ENCODE measurements at places on chromosomes 12 and 14.

DNA sequence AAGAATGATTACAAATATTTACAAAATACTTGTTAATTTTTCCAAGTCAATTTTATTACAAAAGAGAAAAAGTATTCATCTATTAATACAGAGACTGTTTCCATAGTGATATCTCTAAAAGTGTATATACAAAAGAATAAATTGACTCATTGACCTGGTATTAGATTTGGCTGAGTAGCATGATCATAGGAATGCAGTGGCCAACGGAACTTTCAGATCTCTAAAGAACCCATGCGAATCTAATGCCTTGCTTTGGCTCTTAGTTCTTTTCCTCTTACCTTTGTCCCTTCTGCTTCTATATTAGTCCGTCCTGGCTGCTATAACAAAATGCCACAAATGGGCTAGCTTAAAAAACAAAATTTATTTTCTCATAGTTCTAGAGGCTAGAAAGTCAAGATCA lies 717.8 kb downstream of the TMTC2 start:
- no peak for DNase-seq

GRCh38 chr12:91851741-91852477 lies 293.7 kb downstream of the BTG1 start:
- no peak for DNase-seq

DNA sequence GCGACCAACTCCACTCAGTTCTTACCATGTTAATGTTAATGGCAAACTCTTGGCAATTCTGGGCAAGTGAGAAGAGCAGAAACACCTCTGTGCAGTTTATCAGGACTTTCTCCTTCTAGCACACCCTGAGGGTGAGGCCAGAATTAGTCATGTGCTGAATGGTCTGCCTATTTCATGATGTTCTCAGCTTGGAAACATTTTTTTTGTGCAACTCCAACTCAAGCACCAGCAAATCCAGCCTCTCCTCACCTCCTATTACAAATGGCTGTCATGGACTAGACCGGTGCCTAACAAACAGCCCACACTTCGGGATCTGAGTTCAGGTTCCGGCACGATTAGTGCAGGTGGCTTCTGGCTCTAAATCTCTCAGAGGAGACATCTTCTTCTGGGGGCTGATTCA lies 246.0 kb downstream of the ZFP36L1 start:
- DNase-seq, result no peak

GRCh38 chr12:49367381-49368239 lies at the start of gene SPATS2:
TSS of gene SPATS2 (plus strand) at chr12:49367462. CDS start at chr12:49461013, 93,551 bp downstream.
- DNase-seq, result no peak

GRCh38 chr14:95039259-95039992 lies 117.9 kb downstream of the DICER1 start:
- DNase-seq, result no peak

Measured in H1 (cell line).